ENCODE measurements at places on chromosomes 11 and 22.

DNA sequence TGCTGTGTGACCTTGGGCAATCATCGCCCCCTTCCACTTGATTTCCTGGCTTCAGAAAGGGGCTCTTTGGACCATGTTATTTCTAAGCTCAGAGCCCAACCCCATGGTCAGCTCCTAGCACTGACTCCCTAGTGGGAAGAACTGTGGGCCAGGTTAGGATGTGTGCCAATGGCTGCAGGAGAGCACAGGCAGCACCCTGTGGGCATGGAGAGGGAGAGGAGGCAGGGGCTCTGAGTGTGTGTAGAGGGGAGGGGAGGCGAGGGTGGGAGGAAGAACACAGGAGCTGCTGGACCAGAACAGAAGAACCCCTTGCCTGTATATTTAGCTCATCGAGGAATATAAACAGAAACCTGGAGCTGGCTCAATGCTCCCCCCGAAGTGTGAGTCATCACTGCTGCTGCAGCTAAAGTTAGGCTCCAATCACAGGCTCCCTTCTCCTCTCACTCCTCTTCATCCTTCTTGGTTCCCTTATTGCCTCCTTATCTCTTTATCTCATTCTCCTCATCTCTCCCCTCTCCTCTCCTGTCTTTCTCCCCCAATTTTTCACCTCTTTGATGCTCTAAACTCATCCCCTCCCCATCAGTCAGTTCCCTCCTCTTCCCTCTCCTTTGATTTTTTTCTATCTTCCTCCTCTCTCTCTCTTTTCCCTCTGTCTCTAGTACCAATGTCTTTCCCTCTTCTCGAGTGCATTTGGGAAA is 14.5 kb upstream of the RPS19BP1 start:
- no peak for DNase-seq

GRCh38 chr22:48718818-48719500 is 1108.7 kb downstream of the BRD1 start:
- DNase-seq, result no peak

- no peak for DNase-seq
Observed at GRCh38 chr11:121630041-121630440, 177.3 kb upstream of the SORL1-AS1 start.

GRCh38 chr11:57630171-57630570 is 19.5 kb downstream of the YPEL4 start:
- no peak for DNase-seq

- no peak for DNase-seq
Observed at GRCh38 chr11:129458278-129458677, 82.6 kb downstream of the BARX2 start.

GRCh38 chr11:77042111-77042726 is 8.0 kb downstream of the B3GNT6 start:
- DNase-seq, result no peak

Measured in retinal pigment epithelial cell (primary cell).